CD4-positive, alpha-beta T cell treated with Interferon gamma for 1 hour (primary cell): ENCODE measurements at places on chromosomes 1 and 21.

- no peak for DNase-seq
Measured at GRCh38 chr1:156516821-156517220, 16.2 kb upstream of the MEF2D start.

GRCh38 chr1:37012226-37012625 is 22.1 kb downstream of the GRIK3 start:
- DNase-seq, result no peak

DNA sequence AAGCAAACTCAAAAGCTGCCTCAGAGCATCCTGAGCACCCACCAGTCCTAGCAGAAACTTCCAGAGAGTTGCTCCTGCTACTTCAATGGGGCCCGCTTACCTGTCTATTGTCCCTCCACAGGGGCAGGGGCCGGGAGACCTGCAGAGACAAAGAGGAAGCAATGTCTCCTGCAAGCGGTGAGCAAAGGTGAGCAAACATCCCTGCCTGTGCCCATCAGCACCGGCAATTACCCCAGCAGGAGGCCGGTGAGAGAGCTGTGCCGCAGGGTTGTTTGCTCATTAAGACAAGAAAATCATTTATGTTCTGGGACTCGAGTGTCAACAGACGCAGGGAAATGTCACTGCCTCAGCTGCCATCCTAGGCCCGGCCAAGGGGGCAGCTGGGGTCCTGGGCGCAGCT is 53.8 kb upstream of the TARDBP start:
- no peak for DNase-seq

DNA sequence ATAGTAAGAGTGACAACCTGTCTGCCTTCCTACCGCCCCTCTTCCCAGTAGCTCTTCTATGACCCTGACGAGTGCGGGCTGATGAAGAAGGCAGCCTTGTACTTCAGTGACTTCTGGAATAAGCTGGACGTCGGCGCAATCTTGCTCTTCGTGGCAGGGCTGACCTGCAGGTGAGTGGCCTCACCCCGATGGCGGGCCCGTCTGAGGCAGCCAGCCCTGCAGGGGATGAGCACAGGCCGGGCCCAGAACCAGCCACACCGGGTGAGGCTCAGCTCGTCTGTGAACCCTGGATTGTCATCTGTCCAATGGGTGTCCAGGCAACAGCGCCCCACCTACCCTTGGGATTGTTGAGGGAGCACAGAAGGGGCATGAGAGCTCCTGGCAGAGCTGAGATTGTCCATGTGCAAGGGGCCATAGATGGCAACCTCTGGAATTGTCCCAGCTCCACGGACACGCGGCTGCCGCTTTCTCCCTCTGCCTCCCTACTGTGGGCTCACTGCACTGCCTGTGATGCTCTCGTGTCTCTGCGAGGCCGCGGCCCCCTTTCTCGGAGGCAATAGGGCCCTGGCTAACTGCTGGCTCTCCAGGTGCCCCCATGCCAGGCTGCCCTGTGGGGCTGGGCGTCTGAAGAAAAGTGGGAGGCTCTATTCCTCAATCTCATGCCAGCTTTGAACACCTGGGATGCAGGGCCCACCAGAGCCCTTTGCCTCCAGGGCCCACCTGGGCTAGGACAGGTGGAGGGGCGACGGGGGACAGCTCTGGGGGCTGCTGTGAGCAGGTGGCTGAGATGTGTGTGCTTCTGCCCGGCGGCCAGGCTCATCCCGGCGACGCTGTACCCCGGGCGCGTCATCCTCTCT is 50.0 kb upstream of the LRRC3 start:
- no peak for DNase-seq

DNA sequence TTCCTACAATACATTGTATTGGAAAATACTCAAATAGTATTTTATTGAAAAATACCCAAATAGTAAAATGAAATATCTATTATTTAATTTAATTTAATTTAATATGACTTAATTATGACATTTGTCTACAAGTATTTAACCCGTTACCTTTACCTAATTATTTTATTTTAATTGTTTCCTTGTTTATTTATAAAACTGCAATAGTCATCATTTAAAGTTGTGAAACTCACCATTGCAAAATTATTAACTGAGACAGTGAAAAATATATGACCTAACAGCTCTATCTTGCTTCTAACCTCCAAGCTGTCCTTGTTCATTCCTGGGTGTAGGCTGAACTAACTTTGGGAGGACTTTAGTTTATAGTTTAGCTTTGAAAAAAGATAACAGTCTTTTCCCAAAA is 300.6 kb upstream of the POGK start:
- DNase-seq, result no peak

DNA sequence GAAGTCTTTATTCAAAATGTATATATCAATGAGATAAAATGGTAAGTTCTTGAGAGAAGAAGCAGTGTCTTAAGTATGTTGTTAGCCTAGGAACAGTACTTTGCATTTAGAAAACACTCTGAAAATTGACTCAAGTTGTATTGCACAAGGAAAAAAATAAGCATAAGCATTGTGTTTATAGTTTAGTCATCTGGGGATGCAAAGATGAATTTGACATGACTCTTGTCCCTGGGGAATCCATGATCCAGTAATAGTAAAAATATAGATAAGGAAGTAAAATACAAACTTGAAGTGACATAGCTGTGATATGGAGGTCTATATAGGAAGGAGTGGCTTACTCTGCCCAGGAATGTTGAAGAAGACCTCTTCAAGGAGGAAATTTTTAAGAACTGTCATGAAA is 185.0 kb upstream of the PTBP2 start:
- no peak for DNase-seq

GRCh38 chr1:201214461-201214860 is 23.8 kb downstream of the IGFN1 start:
- DNase-seq, result no peak

- no peak for DNase-seq
Measured at GRCh38 chr1:219963432-219963831, 35.1 kb upstream of the SLC30A10 start.

GRCh38 chr1:217506878-217507277 is 124.0 kb downstream of the GPATCH2 start:
- DNase-seq, result no peak

GRCh38 chr1:66397192-66397591 is 136.8 kb upstream of the SGIP1 start:
- no peak for DNase-seq

DNA sequence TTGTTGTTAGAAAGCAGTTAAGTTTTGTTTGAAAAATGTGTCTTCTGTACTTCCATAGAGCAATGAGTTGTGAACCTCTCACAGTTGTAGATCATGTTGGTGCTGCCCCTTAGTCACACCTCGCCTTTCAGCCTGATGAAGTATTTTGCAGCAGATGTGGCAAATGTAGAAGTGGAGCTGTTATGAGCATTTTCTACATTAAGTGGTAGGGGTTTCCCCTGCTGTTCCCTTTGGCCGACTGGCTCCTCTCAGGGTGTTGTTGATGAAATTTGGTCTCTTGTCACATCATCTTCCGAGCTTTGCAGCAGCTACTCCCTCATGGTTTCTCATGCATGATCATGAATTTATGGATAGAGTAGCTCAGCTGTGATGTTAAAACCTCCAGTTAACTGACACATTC is 33.6 kb upstream of the DENND1B start:
- no peak for DNase-seq

GRCh38 chr1:167491586-167492461 is 26.5 kb downstream of the CD247 start:
- DNase-seq, result no peak

GRCh38 chr1:246959944-246960693 is 28.4 kb upstream of the AHCTF1 start:
- DNase-seq, result no peak

GRCh38 chr1:8420318-8420717 is 102.4 kb downstream of the SLC45A1 start:
- DNase-seq, result no peak

DNA sequence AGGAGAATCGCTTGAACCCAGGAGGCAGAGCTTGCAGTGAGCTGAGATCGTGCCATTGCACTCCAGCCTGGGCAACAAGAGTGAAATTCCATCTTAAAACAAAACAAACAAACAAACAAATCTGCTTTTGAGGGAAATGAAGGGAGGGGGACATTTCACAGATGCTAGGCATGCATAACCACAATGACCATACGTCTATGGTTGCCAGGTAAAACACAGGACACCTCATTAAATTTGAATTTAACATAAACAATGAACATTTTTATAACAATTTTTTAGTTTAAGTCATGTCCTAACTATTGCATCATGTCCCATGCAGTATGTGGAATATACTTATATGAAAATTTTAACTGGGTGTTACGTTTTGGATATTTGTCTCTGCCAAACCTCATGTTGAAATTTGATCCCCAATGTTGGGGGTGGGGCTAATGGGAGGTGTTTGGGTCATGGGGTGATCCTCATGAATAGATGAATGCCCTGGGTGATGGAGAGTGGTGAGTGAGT is 31.0 kb upstream of the ZBTB18 start:
- no peak for DNase-seq

DNA sequence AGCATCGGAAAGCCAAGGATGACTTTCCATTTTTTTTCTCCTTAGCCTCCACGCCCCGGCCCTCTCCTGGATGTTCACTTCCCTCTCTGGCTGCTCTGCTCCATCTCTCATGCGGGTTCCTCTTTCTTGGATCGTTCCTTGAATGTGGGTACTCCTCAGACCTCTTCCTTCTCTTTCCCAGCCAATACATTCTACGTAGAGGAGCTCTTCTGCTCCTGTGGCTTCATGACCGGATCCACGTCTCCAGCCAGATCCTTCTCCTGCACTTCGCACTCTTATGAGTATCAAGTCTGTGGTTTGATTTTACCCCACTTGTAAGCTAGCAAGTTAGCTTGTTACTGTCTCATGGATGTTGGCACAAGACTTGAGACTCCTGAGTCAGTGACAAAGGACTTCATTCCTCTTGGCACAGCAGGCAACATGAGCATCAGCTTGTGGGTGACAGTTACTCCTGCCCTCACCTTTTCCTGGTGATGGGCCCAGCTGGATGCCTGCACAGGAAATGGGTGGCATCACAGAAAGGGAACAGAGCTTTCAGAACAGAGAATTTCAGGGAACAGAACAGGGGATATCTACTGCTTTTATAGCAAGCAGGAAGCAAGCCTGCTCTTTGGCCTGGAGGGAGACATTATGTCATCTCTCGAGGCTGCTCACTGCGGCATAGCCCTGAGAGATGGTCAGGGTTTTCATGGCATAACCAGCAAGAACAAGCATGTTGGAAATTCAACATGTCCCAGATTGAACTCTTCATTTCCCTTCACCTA is 100.1 kb upstream of the KIF26B start:
- no peak for DNase-seq

DNA sequence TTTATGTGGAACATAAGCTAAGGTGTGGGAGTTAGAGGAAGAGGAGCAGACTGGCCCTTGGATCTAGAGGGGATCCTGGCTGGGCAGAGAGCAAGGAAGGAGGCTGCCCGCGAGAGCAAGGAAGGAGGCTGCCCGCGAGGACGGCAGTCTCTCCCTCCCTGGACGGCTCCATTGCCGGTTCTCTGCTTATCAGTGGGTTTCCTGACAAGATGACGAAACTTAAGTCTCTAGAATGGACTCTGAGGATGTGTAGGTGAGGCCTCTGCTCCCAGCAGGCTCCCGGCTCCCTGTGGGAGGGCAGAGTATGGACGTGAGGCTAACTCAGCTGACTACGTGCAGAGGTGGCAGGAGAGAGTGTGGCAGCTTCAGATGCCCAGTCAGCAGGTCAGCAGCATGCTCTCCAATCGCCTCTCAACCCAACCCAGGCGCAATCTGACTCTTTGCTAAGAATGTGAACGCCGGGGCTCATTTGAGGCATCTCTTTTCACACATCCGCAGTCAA is 6.1 kb downstream of the MYBPHL start:
- DNase-seq, result no peak

DNA sequence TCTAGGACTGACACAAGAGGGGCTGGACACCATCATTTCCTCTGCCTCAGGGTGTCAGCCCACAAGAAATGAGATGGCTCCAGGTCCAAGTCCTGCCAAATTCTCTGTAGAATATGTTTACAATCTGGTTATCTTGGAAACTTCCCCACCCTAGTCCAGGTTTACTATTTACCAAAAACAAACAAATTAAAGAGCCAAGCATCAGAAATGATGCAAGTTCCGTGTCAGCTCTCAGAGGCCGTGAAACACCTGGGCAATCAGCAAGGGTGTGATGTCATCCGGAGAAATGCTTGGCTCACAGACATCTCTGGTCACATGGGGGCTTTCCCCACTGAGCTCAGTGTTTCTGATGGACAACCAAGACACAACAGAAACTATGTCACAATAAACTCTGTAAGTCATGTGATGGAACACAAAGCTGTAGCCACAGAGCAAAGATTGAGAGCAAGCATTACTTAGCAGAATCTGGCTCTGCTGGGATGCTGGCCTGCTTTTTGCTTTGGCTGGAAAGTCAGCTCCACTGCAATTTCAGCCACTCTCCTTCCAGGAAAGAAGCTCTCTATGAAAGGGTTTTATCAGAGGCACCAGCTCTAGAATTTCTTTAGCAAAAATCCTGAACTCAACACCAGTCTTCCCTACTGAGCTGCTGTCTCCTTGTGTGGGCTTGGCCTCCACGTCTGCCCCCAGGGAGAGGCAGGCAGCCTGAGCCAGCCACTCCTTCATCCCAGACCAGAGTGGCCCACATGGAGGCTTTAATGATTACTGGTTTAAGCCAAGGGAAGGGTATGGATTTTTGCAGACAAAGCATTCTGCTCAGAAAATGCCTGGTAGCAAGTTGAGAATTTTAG is 55.9 kb downstream of the NENF start:
- peak; percentile 79 for DNase-seq

DNA sequence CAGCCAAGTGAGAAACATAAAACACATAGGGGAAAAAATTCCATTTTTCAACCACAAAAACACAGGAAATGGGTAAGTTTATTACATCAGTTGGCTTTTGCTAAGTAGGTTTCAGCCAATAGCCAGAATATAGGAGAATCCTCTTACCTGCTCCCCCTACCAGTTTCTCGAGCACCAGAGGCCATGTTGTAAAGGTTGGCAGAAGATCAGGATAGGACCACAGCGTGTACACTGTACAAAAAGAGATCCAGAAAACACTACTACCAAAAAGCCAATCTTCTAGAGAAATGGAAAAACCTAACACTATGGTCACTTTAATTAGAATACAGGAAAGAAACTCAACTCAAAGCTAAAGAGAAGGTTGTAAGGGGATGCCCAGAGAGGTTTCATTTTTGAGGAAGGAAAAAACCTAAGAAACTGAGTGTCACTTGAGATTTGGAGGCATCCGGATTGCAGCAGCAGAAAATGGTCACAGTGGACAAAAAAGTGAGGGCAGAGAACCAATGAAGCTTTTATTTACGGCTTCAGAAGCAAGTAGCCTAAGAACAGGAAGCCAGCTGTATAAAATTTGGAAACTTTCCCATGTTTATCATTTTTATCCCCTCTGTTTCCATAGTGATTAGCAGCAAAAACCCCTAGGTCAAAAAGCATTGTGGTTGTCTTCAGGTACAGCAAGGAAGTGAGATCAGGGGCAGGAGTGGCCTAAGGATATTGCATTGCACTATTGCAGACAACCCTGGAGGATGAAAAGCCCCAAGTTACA is 2.9 kb downstream of the EIF2D start:
- no peak for DNase-seq

GRCh38 chr1:42171679-42172266 is 7.2 kb upstream of the GUCA2A start:
- DNase-seq, result no peak

- DNase-seq, result no peak
Measured at GRCh38 chr1:1966071-1966740, 37.4 kb downstream of the CFAP74 start.

GRCh38 chr21:35652196-35652595 is 408.1 kb downstream of the SETD4 start:
- no peak for DNase-seq
